CD8-positive, alpha-beta T cell (primary cell): ENCODE measurements at places on chromosomes 6 and 20.

DNA sequence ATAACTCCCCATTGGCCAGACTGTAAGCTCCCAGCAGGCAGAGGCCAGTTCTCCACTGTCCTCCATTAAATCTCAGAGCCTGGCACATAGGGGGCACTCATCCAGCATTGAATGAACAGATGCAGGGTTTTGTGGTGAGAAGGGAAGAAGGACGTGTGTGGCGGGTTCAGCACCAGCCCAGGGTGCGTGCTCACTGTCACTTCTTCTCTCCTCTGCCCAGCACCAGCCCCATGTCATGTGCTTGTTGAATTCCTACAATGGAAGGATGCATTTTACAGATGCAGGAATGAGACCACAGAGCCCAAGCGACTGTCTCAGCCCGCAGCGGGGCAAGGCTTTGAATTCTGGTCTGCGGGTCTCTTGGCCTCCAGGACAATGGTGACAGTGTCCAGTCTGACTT, 149.9 kb downstream of the CEBPB start:
- no peak for DNase-seq

GRCh38 chr6:33297956-33298772, 578 bp downstream of the RGL2 start:
- DNase-seq, result peak; percentile 87

DNA sequence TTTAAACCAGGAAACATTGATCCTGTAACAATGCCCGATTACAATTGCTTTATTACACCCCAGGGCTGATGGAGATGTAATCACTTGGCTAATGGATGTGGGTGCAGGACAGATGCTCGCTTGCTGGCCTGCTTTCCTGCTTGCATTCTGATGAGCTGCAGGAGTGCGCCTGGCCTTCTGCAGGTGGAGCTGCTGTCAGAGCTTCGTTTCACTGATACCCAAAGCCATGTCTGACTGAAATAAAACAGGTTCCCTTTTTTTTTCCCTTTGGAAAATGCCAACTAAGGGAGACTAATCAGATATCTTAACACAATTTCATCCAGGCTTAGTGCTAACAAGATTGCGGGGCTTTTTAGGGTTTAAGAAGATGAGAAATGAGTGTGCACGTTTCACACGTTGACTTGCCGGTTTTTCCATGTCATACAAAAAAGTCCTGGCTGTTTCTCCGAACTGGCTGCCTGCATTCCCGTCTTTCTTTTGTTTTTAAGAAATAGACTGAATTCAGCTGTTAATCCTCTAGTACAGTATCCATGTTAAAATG, 60.7 kb downstream of the VAPB start:
- no peak for DNase-seq

DNA sequence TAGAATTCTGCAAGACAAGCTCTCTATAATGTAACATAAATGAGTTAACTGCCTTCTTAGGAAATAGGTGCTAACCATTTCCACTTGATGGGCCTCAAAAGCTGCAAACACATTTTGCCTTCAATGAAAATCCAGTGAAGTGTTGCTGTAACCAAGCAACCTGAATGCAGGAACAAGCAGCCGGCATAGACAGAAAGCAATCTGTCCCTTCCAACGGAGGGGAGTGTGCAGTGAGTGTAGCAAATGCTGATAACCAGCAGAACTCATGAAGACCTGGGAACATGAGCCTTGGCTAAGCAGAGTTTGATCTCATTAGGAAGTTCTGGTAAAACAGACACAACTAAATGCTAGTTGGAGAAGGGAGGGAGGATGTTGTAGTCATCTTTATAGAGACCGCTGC, 697.8 kb downstream of the KIF16B start:
- no peak for DNase-seq

GRCh38 chr20:37723668-37724067, 29.8 kb downstream of the CTNNBL1 start:
- DNase-seq, result no peak

GRCh38 chr6:107567643-107568042, 77.7 kb downstream of the SOBP start:
- no peak for DNase-seq

DNA sequence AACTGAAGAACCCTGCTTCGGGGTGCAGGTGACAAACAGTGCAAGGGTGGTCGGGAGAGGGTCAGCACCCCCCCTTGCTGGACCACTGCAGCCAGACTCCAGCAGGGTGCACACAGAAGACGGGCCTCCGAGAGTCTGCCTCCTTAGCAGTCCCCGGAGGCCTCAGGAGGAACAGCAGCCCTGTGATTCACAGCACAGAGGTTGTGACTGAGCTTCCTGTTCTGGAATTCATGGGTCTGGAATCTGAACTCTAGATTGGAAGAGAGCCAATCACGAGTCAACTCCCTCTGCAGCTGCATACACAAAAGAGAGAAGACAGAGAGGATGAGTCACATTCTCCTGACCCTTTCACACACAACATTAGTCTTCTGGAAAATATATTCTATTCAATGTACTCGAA, 249.0 kb upstream of the OPRM1 start:
- no peak for DNase-seq

- DNase-seq, result no peak
Observed at GRCh38 chr6:165704045-165704748, 41.2 kb upstream of the PDE10A start.

- no peak for DNase-seq
Observed at GRCh38 chr6:154916857-154917256, 78.3 kb upstream of the TIAM2 start.

DNA sequence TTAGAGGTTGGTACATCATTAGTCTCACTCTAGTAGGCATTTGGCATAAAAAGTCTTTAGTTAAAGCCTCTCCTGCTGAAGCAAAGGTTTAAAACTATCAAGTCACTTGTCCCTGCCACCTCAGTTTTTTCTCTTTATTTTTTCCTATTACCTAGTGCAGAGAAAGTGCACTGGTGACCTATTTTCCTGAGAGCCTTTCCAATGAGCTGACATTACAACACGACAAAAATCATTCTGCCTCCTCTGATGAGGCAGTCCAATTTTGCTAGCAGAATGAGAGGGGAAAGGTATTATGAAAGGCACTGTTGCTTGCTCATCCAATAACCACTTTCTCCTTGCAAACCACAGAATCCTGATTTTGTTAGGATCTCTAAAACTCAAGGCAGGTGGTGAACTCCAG, 73.3 kb upstream of the SGK1 start:
- DNase-seq, result no peak

GRCh38 chr20:23669327-23669726, 19.5 kb downstream of the CST4 start:
- DNase-seq, result no peak

DNA sequence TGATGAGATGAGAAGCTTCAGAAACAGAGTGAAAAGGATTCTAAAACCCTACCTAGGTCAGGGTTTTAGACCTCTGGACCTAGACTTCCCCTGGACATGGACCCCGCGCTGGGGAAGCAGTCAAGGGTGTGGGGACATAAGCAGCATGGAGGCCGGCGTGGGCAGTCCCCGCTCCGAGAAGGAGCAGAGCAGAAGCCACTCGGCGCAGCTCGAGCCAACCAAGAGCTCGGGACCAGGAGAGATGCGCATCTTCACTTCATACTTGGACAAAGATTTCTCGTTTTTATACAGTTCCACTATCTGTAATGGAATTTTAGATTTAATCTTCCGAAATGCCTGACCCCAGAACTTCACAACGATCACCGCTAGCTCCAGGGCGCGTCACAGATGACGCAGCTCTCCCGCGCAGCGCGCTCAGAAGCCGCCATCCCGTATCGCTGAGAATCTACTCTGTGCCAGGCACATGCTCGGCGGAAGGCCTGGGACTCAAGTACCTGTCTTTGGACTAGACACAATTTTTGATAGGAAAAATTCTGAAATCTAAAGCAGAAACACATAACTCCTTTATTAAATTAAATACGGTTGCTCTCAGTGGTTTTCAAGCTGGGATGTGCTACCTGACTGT, 60.3 kb downstream of the WDR27 start:
- no peak for DNase-seq

GRCh38 chr6:75205776-75206575, at the start of gene COL12A1:
Gene COL12A1, minus strand, starts transcription at chr6:75206053. Its CDS starts 3,261 bp downstream, at chr6:75202792.
- peak; percentile 18 for DNase-seq

DNA sequence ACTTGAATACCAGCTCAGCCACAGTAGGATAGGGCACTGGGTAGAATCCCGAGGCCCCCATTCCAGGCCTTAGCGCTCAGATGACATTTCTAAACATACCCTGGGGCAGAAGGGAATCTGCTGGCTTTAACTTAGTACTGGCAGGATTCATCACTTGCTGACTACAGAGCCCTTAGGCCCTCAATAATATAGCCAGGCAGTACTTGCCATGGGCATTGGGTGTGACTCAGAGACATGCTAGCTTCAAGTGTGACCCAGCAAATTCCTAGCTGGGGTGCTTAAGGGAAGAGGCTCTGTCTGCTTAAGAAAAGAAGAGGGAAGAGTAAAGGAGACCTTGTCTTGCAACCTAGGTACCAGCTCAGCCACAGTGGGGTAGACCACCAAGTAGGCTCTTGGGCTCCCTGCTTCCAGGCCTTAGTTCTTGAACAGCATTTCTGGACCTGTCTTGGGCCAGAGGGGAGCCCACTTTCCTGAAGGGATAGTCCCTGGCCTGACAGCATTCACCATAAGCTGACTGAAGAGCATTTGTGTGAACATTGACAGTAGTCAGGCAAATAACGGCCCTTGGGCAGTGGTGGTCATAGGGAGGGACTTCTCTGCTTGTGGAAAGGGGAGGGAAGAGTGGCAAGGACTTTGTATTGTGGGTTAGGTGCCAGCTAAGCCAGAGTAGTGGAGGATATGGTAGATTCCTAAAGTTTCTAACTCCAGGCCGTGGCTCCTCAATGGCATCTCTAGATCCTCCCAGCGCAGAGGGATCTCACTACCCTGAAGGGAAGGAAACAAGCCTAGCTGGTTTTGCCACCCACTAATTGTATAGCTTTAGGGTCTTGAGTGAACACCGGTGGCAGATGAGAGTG, 48.5 kb upstream of the HACE1 start:
- DNase-seq, result no peak

GRCh38 chr20:53513168-53513488, 80.5 kb downstream of the ZNF217 start:
- no peak for DNase-seq

DNA sequence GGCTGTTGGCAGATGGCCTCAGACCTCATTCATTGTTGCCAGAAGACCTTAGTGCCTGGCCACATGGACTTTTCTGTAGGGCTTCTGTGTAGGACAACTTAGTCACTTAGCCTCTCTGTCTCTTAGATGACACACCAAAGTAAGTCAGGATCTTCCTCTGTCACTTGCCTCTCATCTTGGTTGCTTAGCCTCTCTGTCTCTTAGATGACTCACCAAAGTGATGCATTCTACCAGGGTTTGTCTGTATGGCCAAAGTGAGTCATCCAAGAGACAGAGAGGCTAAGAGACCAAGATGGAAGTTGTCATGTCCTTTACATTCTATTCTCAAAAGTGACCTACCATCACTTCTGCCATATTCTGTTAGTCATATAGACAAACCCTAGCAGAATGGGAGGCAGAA, 255.9 kb upstream of the DEFB112 start:
- DNase-seq, result no peak

- no peak for DNase-seq
Observed at GRCh38 chr6:43444036-43444435, 11.3 kb downstream of the DLK2 start.

GRCh38 chr6:151877458-151877857, 70.0 kb downstream of the ESR1 start:
- DNase-seq, result no peak

- no peak for DNase-seq
Observed at GRCh38 chr6:43254138-43254817, 11.0 kb downstream of the TTBK1 start.

GRCh38 chr6:2030682-2031244, 214.6 kb downstream of the GMDS start:
- DNase-seq, result no peak

DNA sequence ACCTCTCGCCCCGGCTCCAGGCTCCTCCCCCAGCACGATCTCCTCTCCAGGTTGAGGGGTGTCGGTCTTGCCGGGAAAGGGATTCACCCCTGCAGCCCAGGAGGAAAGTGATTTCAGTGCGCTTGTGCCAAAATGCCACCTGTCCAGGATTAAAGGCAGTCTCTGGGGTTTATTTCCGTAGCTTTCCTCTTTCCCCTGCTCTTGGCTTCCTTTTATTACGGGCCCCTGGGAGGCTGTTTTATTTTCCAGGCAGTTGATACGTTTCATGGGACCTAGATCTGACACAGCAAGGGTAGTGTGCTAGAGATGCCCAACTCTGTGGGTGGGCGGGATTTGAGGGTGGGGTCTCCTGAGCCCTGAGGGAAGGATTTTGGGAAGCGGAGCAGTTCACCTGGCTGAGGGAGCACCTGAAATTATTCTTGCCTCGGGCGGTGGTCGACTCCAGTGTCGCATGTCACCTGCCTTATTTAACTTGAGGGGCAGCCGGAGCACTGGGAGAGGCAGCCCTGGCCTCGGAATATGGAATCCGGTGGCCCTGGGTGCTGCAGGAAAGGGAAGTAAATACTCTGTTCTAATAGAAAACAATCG, 9.5 kb upstream of the NKX2-2 start:
- no peak for DNase-seq

DNA sequence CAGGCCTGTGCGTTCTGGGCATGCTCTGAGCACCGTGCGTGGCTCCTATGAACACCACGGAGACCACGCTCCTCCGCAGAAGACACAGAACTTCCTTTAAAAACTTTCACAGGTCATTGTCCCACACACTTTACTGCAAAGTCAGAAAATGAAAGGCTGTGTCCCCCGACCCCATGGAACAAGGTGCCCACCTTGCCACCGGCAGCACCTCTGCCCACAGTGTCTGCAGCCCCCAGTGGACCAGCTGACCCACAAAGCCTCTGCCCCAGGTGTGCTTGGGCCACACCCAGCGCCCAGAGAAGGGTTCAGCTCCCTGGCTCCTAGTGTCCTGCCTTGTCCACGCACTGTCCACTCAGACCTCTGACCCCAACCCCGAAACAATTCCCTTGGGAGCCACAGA, 8.7 kb downstream of the TAF4 start:
- no peak for DNase-seq

- DNase-seq, result no peak
Observed at GRCh38 chr6:133608620-133609019, 280.3 kb upstream of the TCF21 start.

- no peak for DNase-seq
Observed at GRCh38 chr6:102389994-102390393, 996.5 kb downstream of the GRIK2 start.

- no peak for DNase-seq
Observed at GRCh38 chr6:118748311-118749062, 97.1 kb upstream of the CEP85L start.

DNA sequence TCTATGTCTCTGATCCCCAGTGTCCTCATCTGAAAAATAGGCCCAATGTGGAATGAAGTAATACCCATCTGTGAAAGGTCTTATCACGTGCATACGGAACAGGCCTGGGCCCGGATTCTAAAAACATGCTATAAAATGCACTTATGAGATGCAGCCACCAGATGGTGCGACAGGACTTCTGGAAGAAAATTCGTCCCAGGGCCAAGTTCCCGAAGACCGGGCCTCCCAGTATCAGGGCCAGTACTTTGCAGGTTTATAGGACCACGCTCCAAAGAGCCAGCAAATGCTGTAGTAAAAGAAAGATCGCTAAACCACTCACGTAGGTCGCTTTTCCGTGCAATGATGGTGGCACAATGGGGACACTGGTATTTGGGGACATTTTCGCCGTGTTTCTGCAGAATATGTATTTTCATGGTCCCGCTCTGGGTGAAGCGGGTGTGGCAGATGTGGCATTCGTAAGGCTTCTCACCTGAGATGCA, 10.6 kb downstream of the CTCFL start:
- peak; percentile 19 for DNase-seq

GRCh38 chr6:116386581-116387299, 16.0 kb downstream of the DSE start:
- peak; percentile 23 for DNase-seq

- DNase-seq, result no peak
Observed at GRCh38 chr20:16719421-16719820, 10.4 kb upstream of the SNRPB2 start.

GRCh38 chr6:39266375-39266774, 37.1 kb upstream of the KCNK5 start:
- no peak for DNase-seq
